ENCODE measurements at places on chromosomes 3 and 15.

GRCh38 chr15:39376371-39376909 lies 204.4 kb upstream of the THBS1 start:
- no peak for DNase-seq

- no peak for DNase-seq
These were observed 227.8 kb upstream of the CTNNB1 start for GRCh38 chr3:40971191-40972168.

GRCh38 chr3:116470605-116471197 lies 25.4 kb upstream of the LSAMP start:
- DNase-seq: no peak

DNA sequence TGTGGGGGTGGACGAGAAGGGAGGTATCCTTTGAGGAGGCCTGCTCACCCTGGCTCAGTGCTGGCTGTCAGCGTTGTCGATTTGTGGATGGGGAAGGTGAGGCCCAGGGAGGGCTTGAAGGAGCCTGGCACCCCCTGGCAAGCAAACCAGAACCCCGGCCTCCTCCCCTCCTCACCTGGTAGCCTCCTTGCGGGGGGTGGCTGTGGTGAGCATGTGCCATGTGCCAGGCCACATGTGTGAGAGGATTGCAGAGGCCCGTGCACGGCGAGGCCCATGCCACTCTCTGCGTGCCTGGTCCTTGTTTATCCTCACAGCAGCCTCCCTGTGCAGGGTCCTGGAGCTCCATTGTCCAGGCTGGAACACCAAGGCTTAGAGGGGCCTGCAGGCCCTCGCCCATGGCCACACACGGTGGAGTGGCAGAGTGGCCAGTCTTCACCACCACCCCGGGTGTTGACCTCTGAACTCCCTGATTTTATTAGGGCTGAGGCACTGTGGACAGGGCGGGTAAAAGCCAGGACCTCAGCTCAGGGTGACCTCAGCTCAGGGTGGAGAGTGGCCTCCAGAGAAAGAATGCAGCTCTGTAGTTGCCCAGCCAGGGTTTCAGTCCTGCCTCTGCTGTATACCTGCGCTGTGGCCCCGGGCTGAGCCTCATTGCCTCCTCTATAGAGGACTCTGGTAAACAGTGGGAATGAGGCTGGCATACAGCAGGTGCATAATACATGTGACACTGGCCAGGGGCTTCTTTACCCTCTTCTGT lies 29.1 kb downstream of the HDAC11 start:
- DNase-seq: no peak

DNA sequence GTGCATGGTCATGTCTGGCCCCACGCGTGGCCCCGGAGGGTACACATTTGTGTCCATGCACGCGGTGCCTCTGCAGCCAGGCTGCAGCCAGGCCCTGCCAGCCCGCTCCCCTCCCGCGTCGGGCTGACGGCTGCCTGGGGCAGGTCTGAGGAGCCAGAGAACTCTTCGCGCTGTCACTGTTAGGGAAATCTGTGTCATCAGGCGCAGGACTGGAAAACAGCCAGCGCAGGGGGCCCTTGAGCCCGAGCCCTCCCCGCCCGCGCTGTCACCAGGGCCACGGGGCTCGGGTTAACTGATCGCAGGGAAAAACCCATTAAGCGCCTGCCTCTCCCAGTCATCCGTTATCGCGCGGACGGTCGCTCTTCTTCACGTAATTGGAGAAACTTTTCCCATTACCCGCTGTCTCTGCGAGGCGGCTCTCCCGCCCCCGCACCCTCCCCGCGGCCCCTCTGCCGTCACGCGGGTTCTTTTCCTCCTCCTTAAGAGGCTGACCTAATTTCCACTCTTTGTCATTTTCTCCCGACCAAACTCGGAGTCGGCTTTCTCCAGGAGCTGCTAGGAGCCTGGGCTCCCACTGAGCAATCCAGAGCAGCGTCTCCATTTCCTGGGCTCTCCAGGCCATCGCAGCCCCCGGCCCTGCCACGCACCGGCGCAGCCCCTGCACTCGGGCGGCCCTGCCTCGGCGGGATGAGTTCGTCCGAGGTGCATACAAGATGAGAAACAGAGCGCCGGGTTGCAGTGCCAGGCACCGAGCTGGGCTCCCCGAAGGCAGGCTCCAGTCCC lies 57.5 kb upstream of the PRR23E start:
- no peak for DNase-seq

DNA sequence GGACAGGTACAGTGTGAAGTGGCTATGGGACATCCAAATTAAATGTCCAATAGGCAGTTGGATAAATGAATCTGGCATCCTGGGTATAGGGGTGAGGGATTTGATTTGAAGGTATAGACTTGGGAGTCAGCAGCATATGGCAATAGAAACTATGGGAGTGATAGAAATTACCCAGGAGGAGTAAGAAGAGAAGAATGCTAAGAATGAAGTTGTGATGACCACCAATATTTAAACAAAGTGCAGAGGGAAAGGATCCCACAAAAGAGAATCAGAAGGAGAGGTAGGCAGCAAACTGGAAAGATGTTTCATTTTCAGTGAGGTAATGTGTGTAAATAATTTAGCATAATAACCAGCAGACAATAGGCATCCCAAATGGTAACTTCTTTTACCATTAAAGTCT lies 13.8 kb upstream of the MSL2 start:
- no peak for DNase-seq

Measured in stimulated activated CD8-positive, alpha-beta memory T cell treated with anti-CD3 and anti-CD28 coated beads, Interleukin-2, amount 100 ng/mL, for 1 hour (primary cell).